Stimulated activated CD8-positive, alpha-beta memory T cell treated with anti-CD3 and anti-CD28 coated beads, Interleukin-15, amount 100 ng/mL, for 24 hours (primary cell): ENCODE measurements at places on chromosomes 16 and 17.

- no peak for DNase-seq
Measured at GRCh38 chr16:58793366-58793765, 59.2 kb upstream of the GOT2 start.

DNA sequence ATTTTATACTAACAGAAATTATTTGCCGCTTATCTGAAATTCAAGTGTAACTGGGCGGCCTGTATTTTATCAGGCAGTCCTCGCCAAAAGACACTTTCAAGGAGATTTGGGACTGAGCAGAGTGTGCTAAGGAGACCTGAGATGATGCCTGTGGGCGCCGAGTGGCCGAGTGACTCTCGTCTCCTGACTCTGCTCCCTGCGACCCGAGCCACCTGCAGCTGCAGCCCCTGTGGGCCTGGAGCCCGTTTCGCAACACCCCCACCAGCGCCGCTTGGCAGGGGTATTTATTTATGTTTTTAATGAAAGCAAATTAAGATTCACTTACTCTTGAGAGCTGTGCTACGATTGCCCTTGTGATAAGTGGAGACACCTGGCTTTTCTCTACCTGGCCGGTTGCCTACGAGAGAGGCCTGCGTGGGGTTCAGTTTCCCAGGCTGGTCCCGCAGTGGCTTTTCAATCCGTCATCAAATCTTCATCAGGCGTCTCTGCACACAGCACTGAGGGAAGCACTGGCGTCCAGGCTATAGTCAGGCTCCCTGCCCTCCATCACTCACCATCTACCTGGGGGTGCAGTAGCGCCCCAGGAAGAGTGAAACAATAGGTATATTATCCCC lies 124.0 kb downstream of the SEC14L1 start:
- no peak for DNase-seq

DNA sequence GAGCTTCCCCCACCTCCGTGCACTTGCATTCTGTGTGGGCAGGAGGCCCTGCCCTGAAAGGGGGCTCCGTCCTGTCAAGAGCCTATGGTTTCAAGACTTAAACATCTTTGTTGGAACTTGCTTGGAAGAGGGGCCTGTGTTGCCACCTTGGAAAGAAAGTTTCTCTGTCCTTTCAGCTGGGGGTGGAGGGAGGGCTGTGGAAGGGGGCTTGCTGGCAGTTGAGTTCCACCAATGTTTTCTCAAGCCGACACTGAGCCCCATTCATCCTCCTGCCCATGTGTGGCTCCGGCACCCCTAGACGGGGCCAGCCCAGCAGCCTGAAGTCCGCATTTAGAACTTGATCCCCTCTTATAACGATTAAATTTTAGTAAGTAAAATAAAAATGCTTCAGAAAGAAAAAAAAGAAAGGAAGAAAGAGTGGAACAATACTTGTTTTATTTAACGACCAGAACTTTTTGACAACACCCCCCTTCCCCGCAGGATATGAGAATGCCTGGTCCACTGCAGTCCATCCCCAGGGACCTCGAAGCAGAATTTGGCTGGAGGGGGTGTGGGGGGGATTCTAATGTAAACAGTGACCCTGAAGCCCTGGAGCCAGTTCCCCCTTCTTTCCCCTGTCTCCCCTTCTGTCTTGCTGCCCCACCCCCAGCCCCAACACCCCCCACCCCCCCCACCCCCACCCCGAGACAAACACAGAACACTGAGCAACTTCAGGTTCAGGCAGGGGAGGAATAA lies 26.9 kb upstream of the CLEC18A start:
- DNase-seq, result no peak

- DNase-seq, result no peak
Measured at GRCh38 chr17:64471440-64471839, 22.5 kb downstream of the MILR1 start.

- DNase-seq, result no peak
Measured at GRCh38 chr16:11372829-11373306, 27.6 kb downstream of the RMI2 start.

- no peak for DNase-seq
Measured at GRCh38 chr17:39177256-39177655, 11.3 kb upstream of the ARL5C start.

DNA sequence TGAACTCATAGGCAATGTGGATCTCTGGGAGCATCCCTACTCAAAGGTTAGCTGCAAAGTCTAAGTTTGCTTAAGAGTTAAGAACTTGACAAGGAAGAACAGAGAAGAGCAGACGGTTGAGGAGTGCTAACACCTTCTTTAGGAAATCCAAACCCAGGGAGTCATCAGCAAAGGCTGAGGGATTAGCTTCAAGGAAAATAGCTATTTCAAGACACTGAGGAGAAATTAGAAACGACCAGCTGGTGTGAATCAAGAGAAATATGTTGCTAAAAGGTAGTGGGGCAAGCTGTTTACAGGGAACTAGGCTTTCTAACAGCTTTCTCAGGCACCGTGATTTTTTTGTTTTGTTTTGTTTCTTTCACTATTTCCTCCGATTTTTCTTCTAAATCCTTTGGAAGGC lies 90.7 kb downstream of the CDH8 start:
- DNase-seq, result no peak

DNA sequence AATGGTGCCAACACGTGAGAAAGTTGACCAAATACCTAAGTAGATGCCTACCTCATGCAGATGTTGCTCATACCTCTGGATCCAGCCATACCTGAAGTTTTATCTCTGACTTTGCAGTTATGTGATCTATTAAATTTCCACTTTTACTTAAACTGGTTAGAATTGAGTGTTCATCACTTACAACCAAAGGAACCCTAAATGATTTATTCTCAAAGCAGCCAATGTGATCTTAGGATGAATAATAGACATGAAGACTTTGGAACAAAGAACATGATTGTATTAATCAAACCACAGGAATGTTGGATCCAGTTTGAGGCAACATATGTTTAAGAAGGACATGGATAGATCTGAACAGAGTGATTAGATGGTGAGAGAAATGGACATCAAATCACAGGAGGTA lies 68.7 kb downstream of the IRX6 start:
- no peak for DNase-seq

DNA sequence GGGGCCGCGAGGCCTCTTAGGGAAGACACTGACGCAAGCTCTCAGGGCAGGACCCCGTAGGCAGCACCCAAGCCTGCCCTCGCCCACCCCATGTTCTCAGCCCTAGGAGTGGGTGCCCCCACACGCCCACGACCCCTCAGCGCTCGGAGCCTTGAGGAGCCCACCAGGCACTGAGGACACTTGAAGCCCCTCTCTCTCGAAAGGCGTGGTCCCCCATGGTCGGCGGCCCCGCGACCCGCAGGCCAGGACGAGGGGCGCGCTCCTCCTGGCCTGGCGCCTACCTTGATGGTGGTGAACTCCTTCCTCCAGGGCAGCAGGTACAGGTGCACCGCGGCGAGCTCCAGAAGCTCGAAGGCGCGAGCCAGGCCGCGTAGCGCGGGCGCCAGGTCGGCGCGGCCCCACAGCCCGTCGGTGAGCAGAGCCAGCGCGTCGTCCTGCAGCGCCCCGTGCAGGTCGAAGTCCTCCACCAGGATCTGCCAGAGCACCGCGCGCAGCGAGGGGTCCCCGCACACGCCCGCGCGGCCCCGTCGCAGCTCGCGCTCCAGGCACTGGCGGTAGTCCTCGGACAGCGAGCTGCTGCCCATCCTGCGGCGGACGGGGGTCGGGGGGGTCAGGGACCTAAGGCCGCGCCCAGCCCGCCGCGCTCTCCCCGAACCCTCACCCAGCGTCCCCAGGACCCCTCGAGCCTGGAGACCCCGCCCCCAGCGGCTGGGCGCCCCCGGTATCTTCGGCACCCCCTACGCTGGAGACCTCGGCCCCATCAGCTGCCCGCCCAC lies 668 bp downstream of the SPATA2L start:
- no peak for DNase-seq

DNA sequence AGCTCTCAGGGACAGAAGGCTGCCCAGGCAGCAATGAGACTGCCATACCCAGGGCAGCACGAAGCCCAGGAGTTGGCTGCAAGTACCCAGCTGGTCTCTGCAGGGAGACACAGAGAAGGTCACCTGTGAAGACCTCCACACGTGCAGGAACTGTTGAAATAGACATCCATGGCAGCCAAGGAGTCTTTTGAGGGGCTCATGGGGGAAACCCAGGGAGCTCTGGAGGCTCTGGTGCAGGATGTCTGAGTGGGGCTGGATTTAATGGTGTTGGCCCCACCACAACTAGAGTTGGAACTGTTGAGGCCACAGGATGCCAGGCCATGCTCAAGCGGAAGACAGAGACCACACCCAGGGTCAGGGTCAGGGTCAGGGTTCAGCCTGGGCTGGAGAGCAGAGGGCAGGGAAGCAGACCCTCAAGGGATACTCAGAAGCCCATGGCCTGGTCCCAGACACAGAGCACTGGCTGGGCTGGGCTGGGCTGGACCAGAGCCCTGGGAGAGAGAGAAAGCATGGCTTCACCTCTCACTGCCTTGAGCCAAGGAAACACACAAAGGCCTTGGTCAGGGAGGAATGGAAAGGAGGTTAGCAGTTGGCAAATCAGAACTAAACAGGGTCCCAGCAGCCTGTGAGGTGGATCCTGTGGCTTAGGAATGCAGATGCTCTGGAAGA lies 21.4 kb downstream of the PITPNM3 start:
- DNase-seq, result no peak

GRCh38 chr16:2737238-2737605 lies 15.2 kb upstream of the SRRM2 start:
- no peak for DNase-seq

DNA sequence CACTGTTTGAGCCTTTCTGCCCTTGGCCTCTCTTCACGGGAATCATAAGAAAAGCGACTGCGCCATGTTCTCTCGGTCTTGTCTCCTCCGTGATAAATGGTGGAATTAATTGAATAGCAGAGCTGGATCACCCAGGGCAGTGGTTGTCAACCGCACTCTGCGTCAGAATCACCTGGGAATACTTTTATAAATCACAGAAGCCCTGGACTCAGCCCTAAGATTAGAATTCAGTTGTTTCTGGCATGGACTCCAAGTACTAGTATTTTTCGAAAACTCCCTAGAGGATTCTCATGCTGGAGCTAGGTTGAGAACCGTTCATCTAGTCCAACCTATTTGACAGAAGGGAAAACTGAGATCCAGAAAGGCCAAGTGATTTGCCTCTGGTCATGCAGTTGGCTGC lies 64.1 kb downstream of the SPACA3 start:
- DNase-seq, result no peak

GRCh38 chr16:84838383-84838948 lies 18.7 kb downstream of the CRISPLD2 start:
- DNase-seq, result no peak
